ENCODE measurements at places on chromosomes 7 and 10.

DNA sequence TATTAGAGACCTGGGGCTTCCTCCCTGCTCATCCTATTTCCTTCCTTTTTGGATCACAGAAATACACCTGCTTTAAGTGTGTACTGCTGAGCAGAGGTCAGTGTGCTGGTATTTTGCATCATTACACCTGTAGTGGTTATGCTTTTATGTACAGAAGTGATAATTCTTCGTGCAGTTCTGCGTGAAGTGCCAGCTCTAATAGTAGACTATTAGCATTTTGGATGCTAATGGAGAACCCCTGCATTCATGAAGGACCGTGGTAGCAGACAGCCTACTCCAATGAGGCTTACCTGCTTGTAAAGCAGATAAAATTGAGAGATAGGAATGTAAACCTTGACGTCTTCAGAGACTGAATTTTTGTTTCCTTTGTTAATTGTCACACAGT is 114.3 kb downstream of the CDK14 start:
- no peak for DNase-seq

DNA sequence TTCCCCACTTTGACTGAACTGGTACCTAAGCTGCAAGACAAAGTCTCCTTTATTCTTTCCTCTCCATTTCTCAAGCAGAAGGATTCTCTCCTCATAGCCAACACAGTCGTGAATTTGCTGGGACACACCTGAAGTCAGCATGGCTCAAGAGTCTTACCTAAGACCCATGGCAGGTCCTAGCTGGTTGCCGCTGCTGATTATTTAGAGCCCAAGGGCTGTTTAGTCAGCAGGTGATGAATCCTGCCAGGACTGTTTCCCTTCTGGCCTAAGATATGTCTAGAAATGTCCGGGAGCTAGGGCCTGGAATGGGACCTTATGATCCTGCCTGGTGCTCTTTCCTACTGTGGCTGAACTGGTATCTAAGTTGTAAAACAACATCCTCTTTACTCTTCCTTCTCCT is 82.8 kb downstream of the AHCYL2 start:
- no peak for DNase-seq

DNA sequence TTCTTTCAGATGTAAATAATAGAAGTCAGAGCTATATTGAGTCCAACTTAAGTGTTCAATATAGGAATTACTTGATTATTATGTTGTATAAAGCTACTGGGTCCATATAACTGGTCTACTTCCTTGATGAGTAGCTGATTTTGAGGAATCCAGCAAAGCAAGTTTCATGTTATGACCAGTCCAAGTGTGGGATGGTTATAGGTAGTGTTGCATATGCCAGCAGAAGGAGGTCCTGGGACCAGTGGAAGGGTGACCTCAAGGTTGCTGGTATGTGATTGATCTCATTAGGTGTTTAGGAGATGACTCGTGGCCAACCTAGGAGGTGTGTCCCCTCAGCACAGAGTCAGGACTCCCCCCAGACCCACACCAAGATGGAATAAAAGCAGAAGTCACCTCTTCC is 551.5 kb downstream of the KCNMA1 start:
- no peak for DNase-seq

DNA sequence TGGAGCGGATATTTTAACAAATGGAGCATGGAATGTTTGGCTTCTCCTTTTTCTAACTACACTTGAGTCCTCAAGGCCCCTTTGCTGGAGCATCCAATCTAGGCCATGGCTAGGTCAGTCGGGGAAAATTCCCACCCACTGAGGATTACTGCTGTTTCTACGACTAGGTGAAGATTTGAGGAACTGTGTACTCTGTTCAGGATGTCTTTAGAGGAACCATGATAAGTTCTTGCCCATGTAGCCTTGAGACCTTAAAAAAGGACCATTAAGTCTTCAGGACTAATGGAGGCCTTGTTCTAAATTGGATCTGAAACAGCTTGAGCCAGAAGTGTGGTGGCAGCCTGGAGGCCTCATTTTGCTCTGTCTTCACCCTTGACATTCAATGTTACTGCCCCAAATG is 6.2 kb downstream of the AGK start:
- DNase-seq = no peak

GRCh38 chr7:122312789-122313188 is 8.2 kb upstream of the FEZF1 start:
- DNase-seq = no peak

DNA sequence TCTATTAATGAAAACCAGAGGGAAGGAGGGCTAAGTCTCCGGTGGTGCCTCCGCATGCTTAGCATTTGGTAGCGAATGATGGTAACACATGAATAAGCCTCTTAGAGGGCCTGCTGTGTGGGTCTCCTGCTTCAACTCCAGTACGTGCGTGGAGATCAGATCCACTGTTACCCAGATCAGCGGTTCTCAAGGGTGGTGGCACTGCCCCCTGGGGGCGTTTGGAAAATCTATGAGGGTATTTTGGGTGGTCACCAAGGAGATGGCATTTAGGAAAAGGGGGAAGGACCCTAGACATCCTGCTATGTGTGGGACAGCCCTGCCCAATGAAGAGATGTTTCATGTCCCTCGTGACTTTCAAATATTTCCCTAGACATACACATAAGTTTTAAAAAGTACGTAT is 57.1 kb upstream of the TM9SF3 start:
- no peak for DNase-seq

- DNase-seq = no peak
Measured at GRCh38 chr10:92692697-92693533, 3.2 kb downstream of the HHEX start.

DNA sequence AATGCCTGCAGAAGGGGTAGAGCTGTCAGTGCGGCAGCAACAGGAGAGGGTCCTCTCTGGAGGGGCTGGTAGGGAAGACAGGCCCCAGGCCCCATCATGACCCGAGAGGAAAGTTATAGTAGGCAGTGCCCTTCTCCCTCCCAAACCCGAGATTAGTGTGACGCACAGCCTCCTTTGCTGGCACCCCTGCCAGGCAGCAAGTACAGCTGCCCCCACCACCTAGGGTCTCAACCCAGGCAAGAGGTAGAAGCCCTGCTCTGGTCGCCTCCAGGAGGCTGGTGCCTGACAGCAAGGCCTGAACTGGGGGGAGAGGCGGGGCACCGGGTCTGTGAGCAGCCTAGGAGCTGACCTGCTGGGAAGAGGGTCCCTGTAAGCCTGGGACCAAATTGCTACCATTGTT is 15.5 kb downstream of the LOXL4 start:
- DNase-seq = no peak

DNA sequence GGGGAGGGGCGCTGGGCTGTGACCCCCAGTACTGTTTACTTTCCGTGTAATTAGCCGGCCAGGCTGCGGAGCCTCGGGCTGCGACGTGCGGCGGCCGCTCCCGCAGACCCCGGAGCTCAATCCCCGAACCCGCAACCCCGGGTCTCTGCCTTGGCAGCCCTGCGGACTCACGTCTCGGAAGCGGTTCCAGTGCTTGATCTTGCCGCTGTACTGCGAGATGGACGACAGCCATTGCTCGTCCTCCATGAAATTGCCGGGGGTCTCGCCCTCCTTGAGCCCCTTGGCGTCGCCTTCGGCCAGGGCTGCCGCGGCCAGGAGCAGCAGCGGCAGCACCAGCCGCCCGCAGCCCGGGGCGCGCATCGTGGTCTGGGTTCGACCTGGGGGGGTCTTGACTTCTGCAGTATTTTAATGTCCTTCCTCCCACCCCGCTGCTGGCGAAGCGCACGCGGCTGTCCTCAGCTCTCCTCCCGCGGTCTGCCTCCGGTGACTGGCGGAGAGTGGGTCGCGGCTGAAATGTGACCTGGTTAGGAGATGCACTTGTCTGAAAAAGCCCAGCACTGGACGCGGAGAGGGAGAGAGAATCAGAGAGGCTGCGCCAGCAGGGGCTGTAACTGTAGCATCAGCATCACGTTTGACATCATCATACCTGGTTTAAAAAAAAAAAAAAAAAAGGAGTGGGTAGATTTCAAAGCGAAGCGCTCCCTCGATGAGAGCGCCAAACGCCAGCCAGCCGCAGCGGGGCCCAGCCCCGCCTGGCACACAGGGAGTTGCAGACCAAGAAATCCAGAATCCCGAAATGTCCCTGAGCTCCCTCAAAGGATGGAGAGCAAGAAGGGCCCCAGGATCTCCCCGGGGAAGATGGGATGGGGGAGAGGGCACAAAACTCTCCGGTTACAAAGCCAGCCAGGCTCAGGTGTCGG is at the start of gene SPOCK2:
Gene SPOCK2, minus strand, starts transcription at position 583 of the 920 bp plus-strand sequence. Its CDS starts 223 bp downstream, at position 360.
- peak; percentile 39 for DNase-seq
